ENCODE measurements at places on chromosomes 1 and 21. TPM values are rescaled to one million over a fixed set of nuclear protein-coding genes. Genes with fewer than 3 reads are reported as not detected.

DNA sequence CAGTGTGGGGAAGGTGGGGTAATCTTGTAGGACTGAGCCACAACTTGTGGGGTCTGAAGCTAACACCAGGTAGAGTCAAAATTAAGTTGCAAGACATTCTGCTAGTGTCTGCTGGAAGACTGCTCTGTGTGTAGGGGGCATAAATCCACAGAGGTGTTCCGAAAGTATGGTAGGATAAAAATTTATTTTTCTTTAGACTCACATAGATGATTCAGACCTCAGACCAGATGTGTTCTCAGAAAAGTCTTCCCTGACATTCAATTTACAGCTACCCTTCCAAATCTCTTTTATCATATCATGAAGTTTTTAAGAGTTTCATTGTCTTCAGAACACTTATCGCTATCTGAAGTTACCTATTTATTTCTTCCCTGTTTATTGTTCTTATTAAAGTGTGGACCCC lies 21.3 kb downstream of the DUSP10 start:
- H3K36me3 ChIP-seq = no peaks in the 10 kb centered on the region
- H3K4me3 ChIP-seq = no peak overlapping the region
- no peak overlapping the region for H3K27ac ChIP-seq
- DNase-seq = no peak
- H3K27me3 ChIP-seq = no peaks in the 10 kb centered on the region

DNA sequence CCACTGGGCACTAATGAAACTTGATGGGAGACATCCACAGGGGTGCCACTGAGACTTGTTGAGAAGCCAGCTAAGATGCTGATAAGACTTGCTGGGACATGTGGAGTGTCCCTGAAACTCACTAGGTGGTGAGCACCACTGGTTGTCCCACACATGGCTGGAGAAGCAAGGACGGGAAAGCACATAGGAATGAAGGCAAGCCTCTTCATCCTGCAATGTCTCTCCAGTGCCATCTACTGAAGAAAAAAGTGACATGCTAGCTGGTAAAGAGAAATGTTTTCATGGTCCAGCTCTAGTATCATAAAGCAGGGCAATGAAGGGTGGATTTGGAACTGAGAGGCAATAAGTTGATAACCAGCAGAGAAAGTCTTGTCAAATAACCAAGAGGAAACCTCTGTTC lies 283.0 kb downstream of the PAPPA2 start:
- H3K4me3 ChIP-seq = no peak overlapping the region
- H3K36me3 ChIP-seq = no peaks in the 10 kb centered on the region
- no peaks in the 10 kb centered on the region for H3K4me1 ChIP-seq
- DNase-seq = no peak

GRCh38 chr21:15978215-15978738 lies 248.5 kb downstream of the USP25 start:
- no peak overlapping the region for H3K4me3 ChIP-seq
- H3K4me1 ChIP-seq = no peaks in the 10 kb centered on the region
- H3K36me3 ChIP-seq = no peaks in the 10 kb centered on the region
- no peaks in the 10 kb centered on the region for H3K27me3 ChIP-seq
- no peak for DNase-seq

GRCh38 chr1:69836971-69837636 lies 269.4 kb downstream of the LRRC7 start:
- H3K27ac ChIP-seq = no peak overlapping the region
- H3K4me1 ChIP-seq = no peaks in the 10 kb centered on the region
- no peaks in the 10 kb centered on the region for H3K36me3 ChIP-seq
- no peak for DNase-seq

DNA sequence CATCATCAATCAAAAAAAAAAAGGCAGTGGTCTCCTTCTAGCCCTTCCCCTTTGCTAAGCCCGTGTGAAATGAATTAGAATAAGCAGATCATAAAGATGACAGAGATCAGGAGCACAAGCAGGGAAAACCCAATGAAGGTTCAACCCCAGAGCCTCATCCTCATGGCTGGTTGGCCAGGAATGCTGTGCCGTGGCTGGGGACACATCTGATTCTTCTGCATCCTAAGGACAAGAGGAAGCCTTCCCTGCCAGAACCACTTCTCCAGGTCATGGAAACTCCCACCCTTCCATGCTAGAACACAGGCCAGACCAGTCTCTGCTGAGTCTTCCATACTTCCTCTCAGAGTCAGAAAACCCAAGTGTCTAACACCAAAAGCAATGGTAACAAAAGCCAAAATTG lies 81.1 kb downstream of the CSMD2 start:
- no peak for DNase-seq
- H3K27me3 ChIP-seq = no peaks in the 10 kb centered on the region
- H3K27ac ChIP-seq = no peak overlapping the region
- no peaks in the 10 kb centered on the region for H3K4me1 ChIP-seq

- H3K36me3 ChIP-seq = no peaks in the 10 kb centered on the region
- H3K27ac ChIP-seq = no peak overlapping the region
- H3K27me3 ChIP-seq = no peaks in the 10 kb centered on the region
- H3K4me3 ChIP-seq = no peak overlapping the region
These were observed 165.7 kb downstream of the NCAM2 start for GRCh38 chr21:21163904-21164303.

- no peaks in the 10 kb centered on the region for H3K4me1 ChIP-seq
- H3K4me3 ChIP-seq = no peak overlapping the region
- DNase-seq = no peak
- H3K27me3 ChIP-seq = no peaks in the 10 kb centered on the region
These were observed 53.8 kb upstream of the SGIP1 start for GRCh38 chr1:66480162-66480561.

DNA sequence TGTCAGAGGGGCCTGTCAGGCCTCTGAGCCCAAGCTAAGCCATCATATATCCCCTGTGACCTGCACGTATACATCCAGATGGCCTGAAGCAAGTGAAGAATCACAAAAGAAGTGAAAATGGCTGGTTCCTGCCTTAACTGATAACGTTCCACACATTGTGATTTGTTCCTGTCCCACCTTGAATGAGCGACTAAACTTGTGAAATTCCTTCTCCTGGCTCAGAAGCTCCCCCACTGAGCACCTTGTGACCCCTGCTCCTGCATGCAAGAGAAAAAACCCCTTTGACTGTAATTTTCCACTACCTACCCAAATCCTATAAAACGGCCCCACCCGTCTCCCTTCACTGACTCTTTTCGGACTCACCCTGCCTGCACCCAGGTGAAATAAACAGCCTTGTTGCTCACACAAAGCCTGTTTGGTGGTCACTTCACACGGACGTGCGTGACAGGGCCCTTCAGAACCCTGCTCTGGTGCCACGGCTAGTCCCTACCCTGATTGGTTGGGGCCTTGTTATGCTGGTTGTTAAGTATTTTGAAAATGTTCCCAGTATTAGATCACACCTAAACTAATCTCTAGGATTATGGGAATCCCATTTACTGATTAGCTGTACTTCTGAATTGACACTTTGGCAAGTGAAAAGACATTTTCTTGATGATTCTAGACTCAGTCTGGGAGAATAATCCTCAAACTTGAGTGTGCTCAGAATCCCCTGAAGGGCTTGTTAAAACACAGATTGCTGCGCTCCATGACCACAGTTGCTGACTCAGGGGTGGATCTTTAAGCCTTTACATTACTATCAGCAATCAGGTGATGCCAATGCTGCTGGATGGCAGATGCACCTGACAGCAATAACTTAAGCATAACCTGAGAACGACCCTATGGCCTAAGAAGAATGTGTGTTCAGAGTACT lies 28.8 kb upstream of the SPATA6 start:
- H3K36me3 ChIP-seq = no peaks in the 10 kb centered on the region
- DNase-seq = no peak
- H3K4me3 ChIP-seq = no peak overlapping the region
- no peaks in the 10 kb centered on the region for H3K4me1 ChIP-seq

GRCh38 chr1:50371749-50372148 lies 51.5 kb downstream of the DMRTA2 start:
- H3K27ac ChIP-seq = no peak overlapping the region
- DNase-seq = no peak
- H3K36me3 ChIP-seq = no peaks in the 10 kb centered on the region
- no peak overlapping the region for H3K4me3 ChIP-seq

- H3K4me1 ChIP-seq = no peaks in the 10 kb centered on the region
- no peaks in the 10 kb centered on the region for H3K27me3 ChIP-seq
- peak overlapping the region; percentile 58 for H3K27ac ChIP-seq
- no peak overlapping the region for H3K4me3 ChIP-seq
- DNase-seq = no peak
- no peaks in the 10 kb centered on the region for H3K36me3 ChIP-seq
These were observed 7.5 kb downstream of the NRIP1 start for GRCh38 chr21:15057285-15057684.

The NEGR1 gene
- total RNA-seq = 42.9 TPM

The TPTE gene
- not detected for total RNA-seq

The RPTN gene
- not detected for total RNA-seq

All from uterus (tissue), 4 donors.